ENCODE measurements at places on chromosomes 3 and 15.

GRCh38 chr15:52199271-52199670 lies 8.1 kb upstream of the GNB5 start:
- no peak for DNase-seq

DNA sequence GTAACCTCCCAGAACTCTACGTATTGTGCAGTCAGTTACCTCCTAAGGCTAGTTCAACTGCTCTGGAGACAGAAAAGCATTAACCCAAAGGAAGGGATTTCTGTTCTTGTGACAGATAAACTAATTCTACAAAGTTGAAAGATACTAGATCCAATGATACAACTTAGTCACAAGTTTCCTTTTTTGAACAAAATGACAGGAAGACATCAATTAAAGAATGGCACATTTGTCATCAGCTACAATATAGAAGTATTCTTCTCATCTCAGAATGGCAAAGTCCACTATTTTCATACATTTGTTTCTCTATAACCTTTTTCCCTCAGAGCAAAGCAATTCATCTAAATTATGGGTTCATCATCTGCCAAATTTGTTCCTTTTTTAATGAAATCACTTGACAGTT lies 43.7 kb downstream of the ISL2 start:
- peak; percentile 36 for DNase-seq

DNA sequence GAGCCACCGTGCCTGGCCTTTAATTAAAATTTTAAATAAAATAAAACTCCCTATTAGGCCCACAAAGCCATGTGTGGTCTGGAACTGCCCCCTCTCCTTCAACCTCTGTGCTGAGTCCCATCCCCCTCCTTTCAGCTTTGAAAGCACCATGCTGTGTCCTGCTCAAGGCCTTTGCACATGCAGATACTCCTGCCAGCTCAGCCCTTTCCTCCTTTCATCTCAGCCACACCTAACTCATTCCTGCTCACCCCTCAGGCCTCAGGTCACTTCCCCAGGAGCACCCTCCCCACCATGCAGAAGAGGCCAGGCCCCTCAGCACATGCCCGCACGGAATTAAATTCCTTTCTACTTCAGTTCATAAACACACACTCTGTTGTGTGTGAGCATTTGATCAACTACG lies 28.1 kb downstream of the ATRIP start:
- no peak for DNase-seq

- DNase-seq, result peak; percentile 77
These were observed 161.6 kb downstream of the GAP43 start for GRCh38 chr3:115784739-115785536.

- no peak for DNase-seq
These were observed 828.2 kb upstream of the CFAP20DC start for GRCh38 chr3:59878038-59878427.

DNA sequence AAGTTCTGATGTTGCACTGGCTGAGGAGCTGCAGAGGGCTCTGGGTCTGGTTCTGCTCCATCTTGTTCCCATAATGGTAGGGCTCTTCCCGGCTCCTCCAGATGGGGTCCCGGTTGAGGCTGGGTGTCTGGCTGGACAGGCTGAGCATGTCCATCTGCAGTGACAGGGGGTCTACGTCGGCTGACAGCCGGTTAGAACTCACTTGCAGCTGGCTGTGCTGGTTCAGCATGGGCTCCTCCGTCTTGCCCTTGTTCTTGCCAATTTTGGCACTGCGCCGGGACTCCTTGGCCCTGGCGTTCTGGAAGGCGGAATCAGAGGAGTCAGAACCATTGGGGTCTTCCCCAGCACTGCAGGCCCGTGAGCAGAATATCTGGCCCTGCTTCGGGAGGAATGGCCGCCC lies 78.1 kb downstream of the PRICKLE2 start:
- DNase-seq, result no peak

GRCh38 chr3:173618148-173618547 lies 220.6 kb downstream of the NLGN1 start:
- DNase-seq, result no peak

DNA sequence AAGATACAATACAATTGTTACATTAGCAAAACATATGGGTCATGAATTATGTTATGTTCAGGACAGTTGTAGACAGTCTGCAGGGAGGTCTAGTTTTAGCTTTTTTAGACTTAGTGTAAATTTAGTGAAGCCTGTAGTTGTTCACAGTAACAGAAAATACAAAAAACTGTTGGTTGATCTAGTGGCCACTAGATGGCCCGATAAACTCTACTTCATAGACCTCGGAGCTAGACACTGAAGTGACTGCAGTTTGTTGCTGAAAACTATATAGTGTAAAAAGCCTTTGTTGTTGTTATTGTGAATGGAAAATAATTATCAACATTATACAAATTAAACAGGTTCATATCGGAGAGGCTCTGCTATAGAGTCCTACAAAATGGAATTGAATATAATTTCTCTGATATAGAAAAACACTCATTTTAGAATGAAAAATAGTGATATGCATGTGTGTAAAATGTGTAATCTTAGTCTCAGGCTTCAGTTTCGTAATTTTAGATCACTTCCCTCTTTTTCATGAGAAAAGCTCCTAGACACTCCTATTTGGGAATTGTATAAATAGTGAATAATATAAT lies 18.3 kb downstream of the MAGEL2 start:
- peak; percentile 5 for DNase-seq

DNA sequence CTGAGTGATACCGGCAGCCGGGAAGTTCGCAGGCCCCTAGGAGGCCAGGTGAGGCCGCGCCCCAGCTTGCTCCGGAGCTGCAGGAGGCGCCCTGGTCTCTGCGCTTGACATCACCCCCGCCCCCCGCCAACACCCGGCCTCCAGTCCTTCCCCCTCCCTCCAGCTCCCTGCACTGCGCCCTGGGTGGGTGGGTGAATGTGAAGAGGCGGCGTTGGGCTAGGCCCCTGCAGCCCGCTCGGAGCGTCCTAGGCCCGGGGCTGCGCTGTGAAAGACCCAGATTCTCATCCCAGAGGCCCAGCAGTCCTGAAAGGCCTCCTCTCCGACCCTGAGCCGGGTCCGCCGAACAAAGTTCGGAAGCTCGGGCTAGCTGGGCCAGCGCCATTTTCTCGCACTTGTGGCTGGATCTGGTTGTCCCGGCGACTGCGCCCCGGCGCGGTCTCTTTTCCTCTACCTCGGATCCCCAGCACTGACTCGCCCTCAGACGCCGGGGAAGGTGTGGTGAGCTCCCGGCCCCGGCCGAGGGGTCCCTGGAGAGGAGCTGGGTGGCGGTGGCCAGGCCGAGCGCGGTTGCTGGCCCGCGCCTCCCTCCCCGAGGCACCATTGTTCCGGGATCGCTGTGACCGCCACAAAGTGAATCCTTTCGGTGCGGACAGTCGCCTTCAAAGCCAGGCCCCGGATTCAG lies 12.9 kb downstream of the ZIC4 start:
- peak; percentile 78 for DNase-seq

DNA sequence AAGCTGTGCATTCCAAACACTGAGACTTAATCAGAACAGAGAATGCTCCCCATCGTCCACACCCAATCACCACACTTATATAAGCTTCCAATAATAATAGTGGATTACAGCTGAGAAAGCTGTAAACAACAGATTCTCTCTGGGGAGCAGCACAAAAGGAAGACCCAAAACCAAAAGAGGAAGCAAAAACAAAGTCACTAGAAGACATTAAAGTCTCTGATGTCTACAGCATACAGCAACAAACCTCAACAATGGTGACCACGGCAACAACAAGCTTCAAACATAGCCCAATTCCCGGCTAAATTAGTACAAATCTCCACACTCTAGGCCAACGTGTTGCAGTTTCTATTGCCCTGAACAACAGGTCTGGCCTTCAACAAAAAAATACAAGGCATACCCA lies 37.7 kb downstream of the ZDHHC23 start:
- DNase-seq, result no peak

DNA sequence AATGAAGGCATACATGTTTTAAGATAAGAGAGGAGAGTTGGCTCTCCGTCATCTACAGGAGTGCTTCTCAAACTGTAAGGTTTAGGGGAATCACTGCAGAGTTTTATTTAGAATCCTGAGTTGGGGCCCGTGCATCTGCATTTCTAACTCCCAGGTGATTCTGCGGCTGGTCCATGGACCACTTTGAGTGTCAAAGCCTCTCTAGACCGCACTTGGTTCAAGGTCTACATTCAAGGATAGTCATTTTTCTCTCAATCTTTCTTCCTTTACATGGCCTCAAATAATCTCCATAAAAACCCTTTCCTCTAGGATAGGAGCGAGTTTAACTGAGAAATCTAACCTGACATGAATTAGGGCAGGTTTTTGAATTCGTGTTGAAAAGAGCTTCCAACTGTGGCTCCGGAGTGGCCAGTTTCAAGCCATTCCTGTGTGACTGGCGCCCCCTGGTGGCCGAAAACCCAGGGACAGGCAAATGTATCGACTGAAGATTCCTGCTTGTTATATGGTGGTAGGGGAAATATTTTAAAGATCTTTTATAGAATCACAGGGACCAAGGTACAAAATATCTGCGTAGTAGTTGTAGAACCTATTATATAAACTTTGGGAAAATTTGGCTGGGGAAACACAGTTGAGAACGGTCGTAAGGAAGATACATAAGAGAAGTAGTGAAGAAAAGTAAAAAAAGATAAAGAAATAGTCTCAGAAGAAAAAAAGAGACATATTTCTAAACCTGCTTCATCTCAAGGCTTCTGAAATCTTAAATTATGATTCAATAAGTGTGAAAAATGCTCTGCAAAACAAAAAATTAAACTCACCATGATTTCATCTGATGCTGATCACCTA lies 11.9 kb downstream of the GABRR3 start:
- peak; percentile 62 for DNase-seq

DNA sequence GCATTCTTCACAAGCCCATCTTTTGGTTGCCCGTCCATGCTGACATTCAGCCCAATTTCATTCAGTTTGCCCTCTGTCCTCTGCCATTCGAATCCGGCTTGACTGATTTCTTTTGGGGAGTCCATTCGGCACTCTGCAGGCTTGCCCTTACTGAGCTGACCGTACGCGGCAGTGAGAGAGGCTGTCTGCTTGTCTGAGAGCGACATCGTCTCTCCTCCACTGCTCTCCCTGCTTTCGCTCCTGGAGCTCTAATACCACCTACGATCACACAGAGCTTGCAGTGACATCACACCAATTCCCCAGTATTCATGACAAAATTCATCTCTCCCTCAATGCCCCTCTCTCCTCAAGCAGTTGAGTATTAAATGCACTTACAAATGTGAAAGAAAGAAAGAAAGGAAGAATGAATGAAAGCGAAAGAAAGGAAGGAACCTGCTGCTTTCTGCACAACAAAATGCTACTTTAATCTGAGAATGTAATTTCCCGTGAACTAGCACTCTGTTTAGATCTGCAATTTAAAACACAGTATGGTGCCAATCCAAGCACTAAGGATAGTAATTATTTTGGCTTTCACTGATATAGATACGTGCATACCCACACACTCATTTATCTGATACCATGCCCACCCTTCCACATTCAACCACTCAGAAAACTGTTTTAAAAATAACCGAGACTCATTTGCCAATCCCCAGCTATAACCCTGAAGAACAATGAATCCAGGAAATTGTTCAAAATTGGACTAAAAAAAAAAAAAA lies 89.5 kb downstream of the DHX30 start:
- DNase-seq, result no peak

DNA sequence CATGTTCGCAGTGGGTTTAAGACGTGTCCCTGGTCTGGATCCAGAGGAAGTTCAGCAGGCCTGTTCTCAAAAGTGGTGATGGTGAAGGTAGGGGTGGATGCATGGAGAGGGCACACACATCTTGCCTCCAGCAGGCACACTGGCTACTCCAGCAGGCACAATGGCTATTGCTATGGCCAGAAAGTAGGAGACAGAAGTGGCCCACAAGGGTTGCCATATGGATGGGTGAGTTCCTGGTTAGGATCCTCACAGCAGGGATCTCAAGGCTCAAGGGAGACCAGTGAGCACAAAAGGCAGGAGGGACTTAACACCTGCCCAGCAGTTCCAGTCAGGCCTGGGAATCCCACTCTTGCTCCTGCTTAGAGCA lies 107.9 kb downstream of the LRIG1 start:
- no peak for DNase-seq

DNA sequence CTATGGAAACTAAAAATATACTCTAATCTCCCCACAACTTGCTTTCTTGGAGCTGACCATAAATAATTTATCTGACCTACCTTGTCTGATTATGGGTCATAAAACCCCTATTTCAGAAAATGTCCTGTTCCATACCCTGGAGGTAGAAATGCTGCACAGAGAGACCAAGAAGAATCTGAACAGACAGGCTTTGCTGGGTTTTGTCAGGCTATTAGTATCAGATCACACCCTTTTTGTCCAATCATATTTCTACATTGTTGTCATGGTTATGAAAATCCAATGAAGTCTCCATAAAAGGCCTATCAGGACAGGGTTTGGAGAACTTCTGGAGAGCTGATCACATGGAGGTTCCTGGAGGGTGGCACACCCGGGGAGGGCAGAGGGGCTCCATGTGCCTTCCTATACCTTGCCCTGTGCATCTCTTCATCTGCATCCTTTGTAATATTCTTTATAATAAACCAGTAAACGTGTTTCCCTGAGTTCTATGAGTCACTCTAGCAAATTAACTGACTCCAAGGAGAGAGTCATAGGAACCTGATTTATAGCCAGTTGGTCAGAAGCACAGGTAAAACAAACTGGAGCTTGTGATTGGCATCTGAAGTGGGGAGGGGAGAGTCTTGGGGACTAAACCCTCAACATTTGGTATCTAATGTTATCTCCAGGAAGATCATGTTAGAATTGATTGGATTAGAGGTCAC lies 58.1 kb downstream of the NGLY1 start:
- no peak for DNase-seq

DNA sequence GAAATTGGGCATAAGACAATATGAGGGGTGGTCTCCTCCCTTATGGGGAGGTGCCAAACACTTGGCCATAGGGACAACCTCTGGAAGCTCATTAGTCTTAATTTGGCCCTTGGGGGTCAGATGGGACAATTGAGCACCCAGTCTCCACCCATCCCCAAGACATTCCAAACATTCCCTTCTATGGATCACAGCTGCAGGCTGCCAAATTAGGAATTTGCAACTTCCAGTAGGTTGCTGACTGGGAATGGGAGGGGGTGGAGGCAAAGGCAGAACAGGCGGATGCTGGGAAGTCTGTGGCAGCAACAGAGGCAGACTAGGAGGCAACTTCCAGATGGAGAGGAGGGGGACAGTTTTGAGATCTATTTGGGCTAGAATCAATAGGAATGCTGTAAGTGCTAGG lies 1.4 kb upstream of the PDHB start:
- peak; percentile 78 for DNase-seq

GRCh38 chr15:64568765-64569164 lies 108.4 kb downstream of the ZNF609 start:
- no peak for DNase-seq

DNA sequence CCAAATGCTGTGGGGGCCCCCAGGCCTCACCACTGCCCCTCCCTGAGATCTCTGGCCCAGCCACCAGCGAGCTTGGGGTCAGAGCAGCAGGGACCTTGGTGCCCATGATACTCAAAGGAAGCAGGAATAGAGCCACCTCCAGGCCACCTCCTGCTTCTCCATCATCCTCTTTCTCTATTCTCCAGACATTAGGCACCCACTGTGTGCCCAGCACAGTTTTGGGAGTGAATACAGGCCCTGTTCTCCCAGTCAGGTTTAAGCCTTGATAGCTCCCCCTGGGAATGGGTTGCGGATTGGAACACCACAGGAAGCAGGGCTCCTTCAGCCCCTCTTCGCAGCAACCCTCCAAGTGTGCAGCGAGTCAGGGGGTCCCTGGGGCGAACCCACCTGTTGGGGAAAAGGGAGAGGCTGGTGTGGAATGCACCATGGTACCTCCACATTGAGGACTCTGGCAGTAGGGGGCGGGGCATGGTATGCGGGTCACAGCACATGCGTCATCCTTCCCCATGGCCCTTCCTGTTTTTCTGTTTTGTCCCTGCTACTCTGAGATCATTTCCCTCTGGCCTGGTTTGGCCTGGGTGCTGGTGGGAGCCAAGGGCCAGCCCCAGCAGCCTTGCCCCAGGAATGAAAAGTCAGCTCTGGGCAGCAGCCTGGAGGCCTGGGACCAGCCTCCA lies 14.2 kb upstream of the SEMA3B start:
- DNase-seq, result no peak

All from RPMI7951 (cell line).